Mesothelial cell of epicardium (in vitro differentiated cells): ENCODE measurements at places on chromosomes 1 and 21.

DNA sequence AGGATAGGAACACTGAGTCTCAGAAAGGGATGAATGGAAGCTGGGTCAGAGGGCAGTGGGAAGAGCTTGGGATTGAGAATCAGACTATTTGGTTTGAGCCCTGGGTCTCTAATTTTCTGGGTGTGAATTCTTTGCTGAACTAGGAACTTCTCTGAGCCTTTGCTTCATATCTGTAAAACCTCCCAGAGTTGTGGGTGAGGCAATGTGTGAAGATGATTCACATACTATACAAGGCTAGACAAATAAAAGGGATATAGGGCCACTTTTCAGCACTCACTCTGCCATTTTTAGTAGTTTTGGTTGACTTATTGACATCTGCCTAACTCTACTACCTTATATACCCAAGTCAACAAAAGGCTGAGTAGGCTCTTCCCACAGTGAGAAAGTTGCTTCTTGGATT, 77.7 kb upstream of the JUN start:
- peaks cover 13% of the 10 kb centered on the region for H3K27me3 ChIP-seq
- no peak for DNase-seq
- H3K4me3 ChIP-seq = no peak overlapping the region
- no peak overlapping the region for H3K27ac ChIP-seq
- no peaks in the 10 kb centered on the region for H3K36me3 ChIP-seq
- peaks cover 15% of the 10 kb centered on the region for H3K4me1 ChIP-seq

DNA sequence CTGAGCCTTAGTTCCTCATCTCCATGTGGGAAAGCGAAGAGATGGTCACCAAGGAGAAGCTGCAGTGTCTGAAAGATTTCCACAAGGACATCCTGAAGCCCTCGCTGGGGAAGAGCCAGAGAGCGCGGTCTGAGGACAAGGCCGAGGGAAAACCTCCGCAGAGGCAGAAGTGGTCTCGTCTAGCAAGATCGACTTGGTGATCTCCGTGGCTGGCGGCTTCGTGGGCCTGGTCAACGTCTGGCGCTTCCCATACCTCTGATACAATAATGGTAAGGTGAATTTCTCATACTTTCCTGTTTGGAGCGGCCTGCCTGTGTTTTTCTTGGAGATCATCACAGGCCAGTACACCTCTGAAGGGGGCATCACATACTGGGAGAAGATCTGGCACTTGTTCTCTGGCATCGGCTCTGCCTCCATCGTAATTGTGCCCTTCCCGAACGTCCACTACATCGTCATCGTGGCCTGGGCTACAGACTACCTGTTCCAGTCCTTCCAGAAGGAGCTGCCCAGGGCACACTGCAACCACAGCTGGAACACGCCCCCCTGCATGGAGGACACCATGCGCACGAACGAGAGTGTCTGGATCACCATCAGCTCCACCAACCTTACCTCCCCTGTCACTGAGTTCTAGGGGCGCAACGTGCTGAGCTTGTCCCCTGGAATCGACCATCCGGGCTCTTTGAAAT, 841.1 kb upstream of the TMPRSS15 start:
- no peak for DNase-seq
- H3K36me3 ChIP-seq = no peaks in the 10 kb centered on the region
- no peak overlapping the region for H3K27ac ChIP-seq
- H3K4me1 ChIP-seq = no peaks in the 10 kb centered on the region
- no peaks in the 10 kb centered on the region for H3K27me3 ChIP-seq
- H3K4me3 ChIP-seq = no peak overlapping the region

DNA sequence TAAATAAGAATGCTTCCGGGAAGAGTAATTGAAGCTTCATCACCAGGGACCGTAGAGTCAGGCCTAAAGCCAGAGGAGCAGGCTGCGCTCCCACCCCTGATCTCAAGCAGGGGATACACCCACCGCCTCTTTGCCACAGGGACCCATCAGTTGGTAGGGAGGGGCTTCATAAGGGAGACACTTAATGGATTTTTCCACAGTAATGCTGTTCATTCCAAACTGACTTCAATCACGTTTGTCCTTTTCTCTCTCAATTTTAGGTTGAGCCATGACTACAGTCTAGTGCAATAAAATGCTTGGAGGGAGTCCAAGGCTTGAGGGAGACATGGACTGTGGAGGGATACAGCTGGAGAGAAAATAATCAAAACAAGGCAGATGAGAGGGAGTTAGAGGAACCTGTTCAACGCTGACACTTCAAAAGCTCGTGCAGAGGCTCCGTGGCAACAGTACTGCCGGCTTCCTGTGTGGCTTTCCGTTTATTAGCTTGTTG, 111.5 kb downstream of the SEC16B start:
- H3K27ac ChIP-seq = peak overlapping the region; percentile 19
- H3K27me3 ChIP-seq = peaks cover 3% of the 10 kb centered on the region
- H3K36me3 ChIP-seq = peaks cover 4% of the 10 kb centered on the region

DNA sequence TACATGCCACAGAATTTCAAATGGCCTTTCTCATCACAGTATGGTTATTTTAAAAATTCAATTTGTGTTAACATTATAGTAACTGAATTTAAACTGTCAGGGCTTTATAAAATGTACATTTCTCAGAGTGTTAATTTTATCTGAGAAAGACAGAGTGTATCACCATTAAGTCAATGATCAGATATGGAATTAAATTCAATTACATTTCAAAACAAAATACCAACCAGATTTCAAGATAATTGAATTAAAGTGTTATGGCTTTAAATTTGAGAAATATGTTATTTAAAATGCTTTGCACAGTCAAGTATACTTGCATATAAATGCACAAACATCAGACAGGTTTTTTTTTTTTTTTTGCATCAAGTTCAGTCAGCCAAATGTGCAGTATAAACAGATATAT, 1574.4 kb downstream of the BRINP3 start:
- H3K27me3 ChIP-seq = no peaks in the 10 kb centered on the region
- H3K27ac ChIP-seq = no peak overlapping the region
- H3K4me1 ChIP-seq = peaks cover 7% of the 10 kb centered on the region
- no peak for DNase-seq
- no peak overlapping the region for H3K4me3 ChIP-seq
- H3K36me3 ChIP-seq = no peaks in the 10 kb centered on the region

- H3K4me1 ChIP-seq = peaks cover 11% of the 10 kb centered on the region
- no peaks in the 10 kb centered on the region for H3K36me3 ChIP-seq
- H3K27ac ChIP-seq = no peak overlapping the region
- DNase-seq = no peak
- no peaks in the 10 kb centered on the region for H3K27me3 ChIP-seq
Measured at GRCh38 chr21:45094412-45094811, 20.0 kb downstream of the ADARB1 start.

DNA sequence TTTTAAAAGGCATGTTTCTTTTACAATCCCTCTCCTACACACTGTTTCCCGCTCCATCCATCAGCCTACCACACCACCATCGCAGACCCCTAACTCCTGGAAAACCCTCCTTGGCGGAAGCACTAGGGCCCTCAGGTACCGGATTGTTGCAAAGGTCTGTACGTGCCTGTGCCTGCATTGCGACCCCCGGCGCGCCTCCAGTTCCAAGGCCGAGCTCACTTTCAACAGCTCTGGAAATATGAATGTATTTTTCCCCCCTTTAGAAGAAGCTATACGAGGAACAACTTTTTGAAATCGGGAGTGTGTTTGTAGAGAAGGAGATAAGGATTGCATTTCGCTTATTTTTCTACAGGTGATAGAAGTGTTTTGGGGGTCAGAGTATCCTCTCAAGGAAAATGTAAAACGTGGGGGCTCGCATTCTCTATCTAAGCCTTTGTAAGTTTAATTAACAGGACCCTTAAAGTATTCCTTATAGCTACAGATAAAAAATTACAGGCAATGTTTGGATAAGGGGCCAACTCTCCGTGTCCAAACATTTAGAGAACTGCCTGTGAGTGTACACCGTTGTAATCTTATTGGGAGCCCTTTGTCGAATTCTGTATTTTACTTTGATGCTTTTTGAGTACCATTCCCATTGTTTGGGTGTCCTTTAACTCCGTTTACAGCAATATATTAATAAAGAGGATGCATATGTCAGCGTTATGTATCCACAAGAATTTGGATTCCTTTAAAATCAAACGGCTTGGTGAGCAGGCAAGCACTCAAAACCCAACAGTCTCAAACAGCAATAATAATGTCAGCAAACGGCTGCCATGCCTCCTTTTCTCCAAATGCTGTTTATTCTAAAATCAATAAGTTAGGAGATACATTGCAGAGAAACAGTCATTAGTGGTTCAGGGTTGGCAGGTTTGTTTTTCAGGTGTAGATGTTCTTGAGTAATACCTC, 5.9 kb downstream of the PRRX1 start:
- no peak overlapping the region for H3K27ac ChIP-seq
- H3K4me1 ChIP-seq = peaks cover 26% of the 10 kb centered on the region
- H3K36me3 ChIP-seq = peaks cover 4% of the 10 kb centered on the region
- H3K4me3 ChIP-seq = no peak overlapping the region
- no peak for DNase-seq

- no peaks in the 10 kb centered on the region for H3K27me3 ChIP-seq
- no peak for DNase-seq
- peak overlapping the region; percentile 33 for H3K27ac ChIP-seq
Measured at GRCh38 chr1:10899490-10900250, 103.2 kb upstream of the CASZ1 start.

DNA sequence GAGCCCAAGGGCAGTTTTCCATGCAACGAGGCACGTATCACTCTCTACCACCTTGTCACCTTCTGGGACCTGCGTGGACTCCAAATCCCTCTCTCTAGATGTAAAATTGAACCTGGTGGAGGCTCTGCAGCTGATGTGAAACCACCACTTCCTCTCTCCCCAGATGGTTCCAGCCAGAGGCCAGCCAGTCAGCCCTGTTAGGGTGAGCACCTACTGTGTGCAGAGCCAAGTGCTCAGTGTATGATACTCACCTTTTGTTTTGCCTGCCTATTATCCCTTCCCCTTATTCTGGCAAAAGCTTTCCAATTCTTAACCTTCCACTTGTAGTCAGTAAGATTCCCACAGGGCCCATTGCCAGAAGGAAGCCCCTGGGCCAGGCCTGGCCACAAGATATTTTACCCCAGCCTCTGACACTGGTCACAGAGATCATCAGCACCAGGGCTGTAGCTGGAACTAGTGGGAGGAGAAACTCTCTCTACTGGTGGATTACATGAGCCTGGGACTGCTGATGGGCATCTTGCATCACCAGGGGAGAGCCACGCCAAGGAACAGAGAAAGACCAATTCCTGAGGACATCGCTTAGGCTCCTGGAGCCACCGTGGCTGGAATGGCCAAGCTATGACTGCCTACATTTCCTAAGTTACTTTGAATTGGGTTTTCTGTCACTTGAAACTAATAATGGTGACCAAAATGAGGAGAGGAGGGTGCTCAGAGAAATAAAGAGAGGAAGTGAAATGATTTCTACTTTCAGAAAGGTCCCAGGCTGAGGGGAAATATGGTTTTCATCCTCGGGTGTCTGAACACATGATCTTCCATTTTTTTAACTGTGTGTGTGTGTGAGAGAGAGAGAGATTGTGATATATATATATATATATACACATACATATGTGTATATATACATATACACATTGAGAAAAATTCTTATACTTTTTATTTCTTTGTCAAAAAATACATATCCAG, 26.6 kb upstream of the RD3 start:
- peaks cover 5% of the 10 kb centered on the region for H3K27me3 ChIP-seq
- H3K4me3 ChIP-seq = no peak overlapping the region
- H3K4me1 ChIP-seq = peaks cover 8% of the 10 kb centered on the region
- no peak overlapping the region for H3K27ac ChIP-seq
- DNase-seq = no peak
